Stimulated activated CD4-positive, alpha-beta T cell treated with anti-CD3 and anti-CD28 coated beads, Interleukin-4, amount 100 ng/mL, for 1 hour (primary cell): ENCODE measurements at places on chromosomes 3 and 15.

- DNase-seq, result no peak
Measured at GRCh38 chr3:73143821-73144237, 82.4 kb downstream of the EBLN2 start.

DNA sequence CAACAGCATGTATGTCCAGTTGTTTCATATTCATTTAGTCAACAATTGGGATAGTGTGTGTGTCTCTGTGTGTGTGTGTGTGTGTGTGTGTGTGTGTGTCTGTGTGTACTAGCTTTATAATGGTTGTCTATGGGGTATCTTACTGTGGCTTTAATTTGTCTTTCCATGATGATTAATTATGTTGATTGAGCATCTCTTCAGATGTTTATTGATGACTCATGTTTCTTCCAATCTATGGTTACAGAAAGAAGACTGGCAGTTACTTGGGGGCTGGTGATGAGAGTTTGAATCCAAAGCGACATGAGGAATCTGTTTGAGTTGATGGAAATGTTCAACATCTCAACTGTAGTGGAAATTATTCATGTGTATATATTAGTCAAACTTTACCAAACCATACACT lies 440.1 kb downstream of the ZNF385D start:
- DNase-seq, result no peak

- DNase-seq, result no peak
Measured at GRCh38 chr3:53673722-53674350, 172.4 kb downstream of the CHDH start.

DNA sequence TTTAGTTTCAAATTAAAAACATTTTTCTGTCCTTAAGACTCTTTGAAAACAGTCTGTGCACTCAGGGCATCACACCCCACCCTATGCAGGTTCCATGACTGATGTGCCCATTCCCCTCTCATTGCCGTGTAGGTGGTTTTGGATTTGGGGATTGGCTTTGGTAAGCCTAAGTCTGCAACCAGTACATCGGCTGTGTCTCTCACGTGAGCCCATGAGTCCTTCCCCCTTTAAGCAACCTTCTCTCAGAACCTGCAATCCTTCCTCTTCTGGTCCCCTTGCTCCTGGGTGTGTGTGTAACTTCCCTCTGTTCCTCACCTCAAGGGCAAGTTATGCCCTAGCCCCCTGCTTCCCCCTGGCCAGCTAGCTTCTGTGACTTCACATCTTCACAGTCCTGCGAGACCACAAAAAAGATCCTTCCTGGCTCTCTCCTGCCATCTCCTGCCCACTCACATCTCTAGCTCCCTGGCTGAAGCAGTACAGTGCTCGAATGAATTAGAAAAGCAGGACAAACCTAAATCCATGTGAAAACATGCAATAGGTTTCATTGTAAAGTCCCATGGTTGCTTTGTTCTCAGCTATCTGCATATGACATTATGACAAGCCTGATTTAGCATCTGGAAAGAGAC lies 126.7 kb downstream of the UACA start:
- no peak for DNase-seq

GRCh38 chr3:126349071-126349470 lies 8.1 kb downstream of the KLF15 start:
- no peak for DNase-seq

DNA sequence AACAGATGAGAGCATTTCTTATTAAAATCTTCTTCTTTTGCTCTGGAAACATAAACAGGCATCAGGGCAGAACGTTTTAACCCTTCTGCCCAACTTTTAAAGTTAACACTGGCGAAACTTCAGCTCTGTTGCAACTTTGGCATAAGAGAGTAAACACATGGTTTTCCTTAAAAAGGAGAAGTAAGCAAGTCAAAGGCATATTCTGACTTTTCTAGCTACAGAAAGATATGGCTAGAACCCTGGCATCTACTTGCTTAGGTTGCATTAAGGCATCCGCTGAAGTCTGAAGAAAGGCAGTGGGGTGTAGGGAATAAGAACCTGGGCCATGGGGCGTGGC lies 13.3 kb upstream of the IL16 start:
- DNase-seq, result no peak

DNA sequence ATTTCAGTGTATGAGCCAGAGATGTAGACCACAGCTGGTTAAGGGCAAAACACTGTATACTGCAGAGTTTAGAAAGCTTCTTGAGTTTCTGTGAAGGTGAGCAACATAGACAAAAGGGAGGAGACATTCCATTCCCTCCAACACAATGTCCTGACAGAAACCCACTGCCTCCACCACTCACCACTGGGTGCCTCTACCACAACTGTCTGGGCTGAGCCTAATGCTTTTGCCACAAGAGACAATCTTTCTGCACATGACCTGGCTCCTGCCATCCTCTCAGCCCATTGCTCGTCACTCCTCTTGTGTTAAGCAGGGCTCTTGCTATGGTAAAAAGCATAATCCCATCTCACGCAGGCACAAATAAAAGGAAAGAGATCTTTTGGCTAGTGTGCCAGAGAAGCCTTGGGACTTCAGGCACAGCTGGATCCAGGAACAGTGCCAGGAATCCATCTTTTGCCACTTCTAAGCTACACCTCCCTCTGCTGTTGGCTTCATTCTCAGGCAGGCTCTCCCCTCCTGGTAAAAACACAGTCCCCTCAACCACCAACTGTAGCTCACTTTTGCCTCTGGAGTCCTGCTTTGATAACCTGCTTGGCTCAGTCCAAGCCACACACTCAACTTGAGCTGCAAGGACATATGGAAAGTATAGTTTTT lies 140.6 kb upstream of the PRR20G start:
- DNase-seq, result no peak

GRCh38 chr3:134600685-134601463 lies 49.9 kb downstream of the KY start:
- DNase-seq, result peak; percentile 60

DNA sequence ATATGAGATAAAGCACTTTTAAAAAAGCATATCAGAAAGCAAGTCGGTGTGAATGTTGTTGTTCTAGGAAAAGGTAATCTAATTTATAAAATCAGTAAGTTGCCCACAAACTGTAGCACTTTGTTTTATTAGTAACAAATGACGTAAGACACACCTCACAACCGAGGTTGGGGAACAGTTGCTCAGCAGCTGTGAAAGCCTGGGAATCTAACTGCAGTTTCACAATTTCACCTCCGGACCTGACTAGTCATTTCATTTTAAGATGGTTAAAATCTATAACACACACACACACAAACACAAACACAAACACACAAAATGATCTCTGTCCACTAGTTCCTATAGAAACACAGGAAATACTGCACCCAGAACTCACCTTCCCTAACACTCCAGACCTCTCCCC lies 406.7 kb upstream of the NR2F2 start:
- DNase-seq, result no peak

- no peak for DNase-seq
Measured at GRCh38 chr3:34584971-34585370, 786.5 kb downstream of the PDCD6IP start.

DNA sequence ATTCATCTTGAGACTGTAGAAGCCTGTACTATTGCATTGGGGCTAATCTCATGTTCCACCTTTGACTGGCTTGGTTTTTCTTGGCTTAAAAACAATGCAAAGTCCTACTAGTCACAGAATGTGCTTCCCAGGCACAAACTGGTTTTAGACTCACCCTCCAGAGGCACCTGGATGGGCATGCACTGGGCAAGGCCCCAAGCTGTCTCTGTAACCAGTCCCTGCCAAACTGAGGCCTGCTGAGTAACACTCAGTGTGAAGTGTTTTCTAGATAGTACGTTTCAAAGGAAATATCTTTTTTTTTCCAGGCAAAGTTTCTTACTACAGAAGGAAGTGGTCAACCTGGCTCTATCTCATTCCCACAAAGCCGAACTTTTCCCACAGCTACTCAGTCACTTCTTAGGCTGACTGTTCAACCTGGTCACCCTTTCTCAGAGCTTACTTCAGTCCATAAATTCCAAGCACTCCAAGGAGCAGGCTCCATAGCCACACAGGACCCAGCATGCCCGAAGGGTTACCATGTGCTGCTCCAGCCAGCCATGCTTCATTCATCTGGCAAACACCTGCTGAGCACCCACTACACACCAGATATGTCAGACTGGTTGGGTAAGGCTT lies 57.4 kb downstream of the NPTN start:
- DNase-seq, result no peak

- DNase-seq, result no peak
Measured at GRCh38 chr3:161070252-161070930, 34.8 kb downstream of the B3GALNT1 start.

- no peak for DNase-seq
Measured at GRCh38 chr15:100722551-100723314, 120.3 kb downstream of the ASB7 start.

GRCh38 chr3:183826448-183827250 lies 1.3 kb upstream of the MAP6D1 start:
- no peak for DNase-seq

DNA sequence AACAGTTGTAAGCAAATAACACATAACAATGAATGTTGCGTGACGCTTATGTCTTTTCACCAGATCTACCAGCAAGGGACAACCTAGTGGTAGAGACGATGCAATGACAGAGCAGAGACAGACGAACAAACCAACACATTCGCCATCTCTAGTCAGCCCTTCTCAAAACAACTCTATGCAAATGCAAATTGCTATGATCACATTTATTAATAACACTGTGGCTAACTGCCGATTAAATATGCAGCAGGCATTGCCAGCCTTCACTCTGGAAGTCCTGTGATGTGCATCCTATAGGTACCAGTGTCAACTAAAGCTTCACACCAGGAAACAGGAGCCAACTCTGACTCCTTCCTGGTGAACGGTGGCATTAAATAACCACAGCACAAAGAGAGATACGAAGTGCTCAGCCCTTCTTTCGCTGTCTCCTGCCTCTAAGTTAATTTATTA lies 94.2 kb downstream of the FOXP1 start:
- DNase-seq, result no peak

- no peak for DNase-seq
Measured at GRCh38 chr3:172104471-172105072, 65.2 kb downstream of the FNDC3B start.

- DNase-seq, result peak; percentile 30
Measured at GRCh38 chr3:71066356-71066755, 517.2 kb downstream of the FOXP1 start.

DNA sequence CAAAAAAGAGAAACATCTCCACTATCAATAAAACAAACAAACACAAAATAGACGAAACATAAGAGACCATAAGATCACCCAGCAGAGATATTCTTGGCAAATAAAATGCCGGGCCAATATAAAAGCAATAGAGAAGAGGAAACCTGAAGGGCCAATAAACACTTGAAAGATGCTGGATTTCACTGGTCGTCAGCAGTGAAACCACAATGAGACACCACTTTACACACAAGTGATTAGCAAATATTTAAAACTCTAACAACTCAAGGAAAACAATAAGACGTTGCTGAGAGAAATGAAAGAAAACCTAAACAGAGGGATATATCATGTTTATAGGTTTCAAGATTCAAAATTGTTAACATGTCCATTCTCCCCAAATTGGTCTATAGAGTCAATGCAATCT lies 148.5 kb downstream of the WDR76 start:
- DNase-seq, result no peak

DNA sequence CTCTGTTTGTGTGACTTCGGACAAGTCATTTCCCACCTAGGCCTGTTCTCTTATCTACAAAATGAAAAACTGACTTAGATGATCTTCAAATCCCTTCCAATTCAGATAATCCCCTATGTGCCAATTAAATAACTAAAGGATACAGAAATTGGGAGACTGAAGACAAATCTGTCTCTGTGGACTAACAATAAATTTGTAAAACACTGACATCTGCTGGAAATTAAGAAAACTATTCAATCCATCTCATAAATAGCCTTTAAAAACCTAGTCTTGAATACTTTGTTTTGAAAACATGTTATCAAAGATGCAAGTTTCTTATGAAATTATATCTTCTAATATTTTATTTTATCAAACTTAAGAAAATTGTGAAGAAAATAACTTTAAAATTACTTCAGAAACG lies 38.3 kb downstream of the MTHFS start:
- no peak for DNase-seq

- no peak for DNase-seq
Measured at GRCh38 chr3:143654906-143655305, 193.4 kb downstream of the SLC9A9 start.

DNA sequence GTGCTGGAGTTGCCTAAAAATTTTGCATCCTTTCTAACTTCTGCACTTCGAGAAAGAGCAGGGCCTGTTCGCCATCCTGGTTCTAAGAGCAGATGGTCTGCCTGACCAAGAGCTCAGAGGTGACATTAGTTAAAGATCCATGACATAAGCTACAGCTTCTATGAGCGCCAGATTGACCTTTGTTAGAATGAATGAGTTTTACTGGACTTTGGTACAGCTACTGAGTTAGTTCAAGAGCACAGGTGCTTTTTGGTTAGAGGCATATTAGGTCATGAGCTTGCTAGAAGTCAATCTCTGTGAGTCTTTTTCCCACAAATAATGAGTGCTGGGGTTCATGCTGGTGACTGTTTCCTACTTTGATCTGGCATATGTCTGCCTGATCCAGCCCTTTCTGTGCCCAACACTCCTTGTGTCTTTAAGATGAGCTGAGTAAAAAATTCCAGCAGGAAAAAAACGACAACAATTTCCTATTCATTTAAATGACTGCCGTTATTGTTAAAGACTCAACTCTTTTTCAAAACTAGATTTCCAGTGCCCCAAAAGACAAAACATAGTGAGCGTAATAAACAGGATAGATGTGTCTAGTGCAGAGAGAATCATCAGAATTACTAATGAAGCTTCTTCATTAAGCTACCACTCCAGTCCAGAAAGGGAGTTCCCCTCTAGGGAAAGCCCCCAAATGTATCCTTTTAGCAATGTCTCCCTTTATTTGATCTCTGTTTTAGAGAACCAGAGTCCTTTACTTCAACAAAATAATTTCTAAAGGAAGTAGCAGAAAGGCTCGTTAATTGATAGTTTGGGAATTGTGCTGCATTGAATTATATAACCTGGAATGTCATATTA lies 152.9 kb downstream of the SLCO3A1 start:
- no peak for DNase-seq

- DNase-seq, result peak; percentile 72
Measured at GRCh38 chr15:52139599-52140462, 27.3 kb upstream of the BCL2L10 start.

GRCh38 chr3:168738527-168739325 lies 643.0 kb upstream of the GOLIM4 start:
- DNase-seq, result no peak

GRCh38 chr3:128725547-128726022 lies 398 bp upstream of the RAB7A start:
- no peak for DNase-seq

DNA sequence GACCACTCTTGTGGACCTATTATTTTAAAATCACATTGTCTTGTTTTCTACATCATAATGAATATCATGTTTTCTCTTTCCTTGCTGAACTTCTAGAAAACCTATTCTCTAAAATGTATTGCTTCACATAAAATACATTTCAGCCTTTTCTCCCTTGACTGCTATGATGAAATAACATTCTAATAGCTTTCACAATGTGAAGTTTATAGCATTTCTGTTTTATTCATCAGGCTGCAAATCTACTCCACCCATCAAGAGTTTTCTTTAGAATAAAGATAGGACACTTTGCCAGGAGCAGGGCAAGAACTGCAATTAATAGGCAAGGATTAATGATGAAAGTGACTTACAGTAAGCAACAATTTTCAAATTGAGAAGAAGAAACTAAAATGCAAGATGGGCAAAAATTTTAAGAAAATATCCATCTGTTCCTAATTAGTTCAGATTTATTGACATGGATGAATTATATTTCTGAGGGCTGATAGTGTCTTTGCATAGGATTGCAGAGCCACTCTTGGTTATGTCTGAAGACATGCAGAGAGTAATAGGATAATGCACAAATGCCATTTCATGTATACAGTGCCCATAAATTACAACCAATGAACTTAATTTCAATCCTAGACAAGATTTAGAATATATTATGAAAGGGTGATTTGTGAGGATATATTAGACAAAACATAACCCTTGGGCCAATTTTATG lies 21.7 kb downstream of the LEKR1 start:
- no peak for DNase-seq
